NCI-H1436 (cell line): ENCODE measurements at places on chromosomes 7 and 10.
A peak's percentile ranks its signal among the peaks of the same experiment; 100 is the strongest.

DNA sequence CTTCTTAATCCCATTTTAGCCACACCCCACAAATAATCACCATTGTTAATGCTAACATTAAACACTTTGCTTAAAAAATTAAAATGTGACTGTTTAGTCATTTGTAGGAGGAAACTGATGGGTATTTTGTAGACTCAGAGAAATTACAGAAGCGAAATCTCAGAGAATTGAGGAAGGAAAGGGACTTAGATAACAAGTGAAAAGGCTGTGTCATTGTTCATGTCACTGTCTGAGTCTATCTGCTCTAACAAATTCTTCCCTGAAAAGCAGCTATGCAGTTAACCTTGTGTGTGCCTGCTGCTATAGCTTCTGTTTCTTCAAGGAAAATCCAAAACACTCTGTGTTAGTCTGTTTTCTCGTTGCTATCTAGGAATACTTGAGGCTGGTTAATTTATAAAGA lies 40.9 kb upstream of the PLXDC2 start:
- DNase-seq = no peak

- no peak for DNase-seq
Observed at GRCh38 chr7:92095380-92095779, 38.9 kb downstream of the CYP51A1 start.

- no peak for DNase-seq
Observed at GRCh38 chr7:745431-746154, 18.5 kb upstream of the PRKAR1B start.

DNA sequence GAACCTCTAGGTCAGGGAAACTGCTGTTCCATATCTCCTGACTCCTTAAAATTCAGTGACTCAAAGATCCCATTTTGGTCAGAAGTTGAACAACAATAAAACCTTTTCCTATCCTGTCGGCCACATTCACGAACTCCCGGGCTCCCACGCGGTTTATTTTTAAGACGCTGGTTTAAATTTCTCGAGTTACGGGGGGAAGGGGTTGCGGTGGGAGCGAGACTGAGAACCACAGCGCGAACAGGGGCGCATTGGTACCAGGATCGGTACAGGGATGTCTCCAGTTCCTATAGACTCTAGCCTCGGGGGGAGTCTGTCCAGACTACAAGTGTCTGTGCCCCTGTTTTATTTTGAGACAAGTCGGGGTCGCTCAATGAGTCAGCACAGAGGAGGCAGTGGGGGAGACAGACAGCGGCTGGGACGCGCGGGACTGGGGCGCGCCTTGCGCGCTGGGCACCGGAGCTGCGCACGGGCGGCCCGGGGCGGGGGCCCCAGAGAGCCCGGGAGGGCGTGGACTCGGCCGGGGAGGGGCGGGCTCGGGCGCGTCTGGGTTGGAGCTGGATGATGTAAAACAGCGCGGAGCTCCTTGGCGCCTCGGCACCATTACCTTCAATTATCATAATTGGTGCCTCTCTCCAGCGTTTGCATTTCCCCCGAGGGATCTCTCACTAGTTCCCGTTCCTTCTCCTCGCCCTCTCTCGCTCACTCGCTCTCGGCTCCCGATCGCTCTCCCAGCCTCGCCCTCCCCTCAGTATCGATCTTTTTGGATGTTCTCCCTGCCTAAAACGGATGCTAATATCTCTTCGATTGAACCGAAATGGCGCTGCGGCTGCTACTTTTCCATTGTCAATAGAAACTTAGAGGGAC lies 8.7 kb upstream of the BAMBI start:
- DNase-seq = peak; percentile 92

DNA sequence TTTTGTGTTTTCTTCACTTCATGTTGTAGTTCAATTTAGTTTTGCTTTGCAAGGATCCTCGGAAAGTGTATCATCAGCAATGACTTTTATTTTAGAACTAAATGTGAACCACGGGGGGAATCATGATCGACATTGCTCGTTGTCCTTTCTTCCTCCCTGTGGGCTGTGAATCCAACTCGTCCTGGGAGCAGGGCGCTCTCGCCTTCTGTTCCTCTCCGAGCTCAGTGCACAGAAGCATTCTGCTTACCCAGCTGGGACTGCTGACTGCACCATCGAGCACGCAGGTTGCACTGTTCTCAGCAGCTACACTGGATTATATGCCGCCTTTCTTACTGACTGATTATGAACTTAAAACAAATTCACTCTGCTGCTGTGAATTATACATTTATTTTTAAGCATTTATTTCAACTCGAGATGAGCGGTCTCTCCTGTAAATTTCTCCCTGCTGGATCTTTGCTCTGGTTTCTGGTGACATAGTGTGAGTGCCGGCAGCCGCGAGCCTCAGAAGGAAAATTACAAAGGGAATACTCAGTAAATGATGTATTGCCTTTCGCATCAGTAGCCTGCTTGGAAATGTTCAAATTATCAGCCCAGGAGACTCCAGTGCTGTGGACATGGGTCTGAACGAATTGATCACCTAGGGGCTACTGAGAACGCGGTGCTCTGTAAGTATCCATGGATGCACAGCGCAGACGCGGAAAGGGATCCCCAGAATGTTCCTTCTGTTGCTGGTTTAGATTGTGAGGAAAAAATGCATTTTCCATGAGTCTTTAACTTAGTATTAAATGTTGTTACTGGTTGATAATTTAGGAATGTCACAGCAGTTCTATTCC lies 92.6 kb downstream of the PTPRE start:
- no peak for DNase-seq

- no peak for DNase-seq
Observed at GRCh38 chr10:6247041-6247712, 44.4 kb downstream of the PFKFB3 start.

DNA sequence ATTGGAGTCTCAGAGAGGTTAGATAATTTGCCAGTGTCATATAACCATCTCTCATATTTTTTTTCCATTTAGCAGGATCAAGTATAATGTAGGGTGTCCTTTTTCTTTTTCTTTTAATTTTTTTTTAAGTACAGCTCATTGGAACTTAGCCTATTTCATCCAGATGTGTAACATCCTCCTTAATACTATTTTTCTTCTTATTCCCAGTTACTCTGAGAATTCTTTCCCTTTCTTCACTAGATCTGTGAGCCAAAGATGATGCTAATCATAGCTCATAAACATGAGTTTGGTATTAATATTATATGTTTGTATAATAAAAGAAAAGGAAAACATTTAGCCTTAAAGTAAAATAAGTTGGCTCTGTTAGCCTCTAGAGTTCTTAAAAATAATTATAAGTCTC lies 32.8 kb downstream of the PPP1R9A start:
- DNase-seq = no peak

GRCh38 chr10:68861253-68861652 lies 33.9 kb downstream of the STOX1 start:
- no peak for DNase-seq

DNA sequence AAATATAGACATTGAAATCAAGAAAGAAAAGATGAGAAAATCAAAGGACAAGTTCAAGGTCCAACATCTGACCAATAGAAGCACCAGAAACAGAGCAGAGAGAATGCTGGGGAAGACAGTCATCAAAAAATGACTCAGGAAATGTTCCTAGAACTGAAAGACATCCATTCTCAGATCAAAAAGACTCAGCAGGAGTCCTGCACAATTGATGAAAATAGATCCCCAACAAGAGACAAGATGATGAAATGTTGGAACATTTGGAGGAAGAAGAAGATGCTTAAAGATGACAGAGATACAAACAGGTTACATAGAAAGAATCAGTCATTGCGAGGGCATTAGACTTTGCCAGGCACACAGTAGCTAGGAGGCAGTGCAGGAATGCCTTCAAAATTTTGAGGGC lies 30.0 kb upstream of the EIF5AL1 start:
- no peak for DNase-seq

- no peak for DNase-seq
Observed at GRCh38 chr7:138226001-138226476, 149.8 kb downstream of the AKR1D1 start.

DNA sequence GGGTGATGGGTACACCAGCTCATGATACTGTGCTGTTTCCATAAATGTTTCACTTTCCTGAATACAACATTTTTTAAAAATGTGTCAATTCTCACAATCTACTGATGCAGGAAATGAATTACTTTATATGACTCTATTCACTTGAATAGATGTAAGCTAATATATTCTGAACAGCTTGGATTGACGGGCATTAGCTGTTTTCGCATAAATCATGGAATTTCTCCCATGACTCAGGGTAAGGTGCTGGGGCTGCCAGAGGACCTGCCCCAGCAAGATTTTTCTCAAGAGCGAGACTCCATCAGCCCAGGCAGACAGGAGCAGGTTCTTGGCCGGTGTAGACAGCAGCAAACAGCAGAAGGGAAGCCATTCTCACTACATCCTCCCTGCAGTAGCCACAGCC lies 107.1 kb downstream of the PFKFB3 start:
- no peak for DNase-seq

- no peak for DNase-seq
Observed at GRCh38 chr10:21885940-21886339, 117.6 kb downstream of the DNAJC1 start.

- DNase-seq = no peak
Observed at GRCh38 chr7:23246555-23246954, at the start of gene GPNMB. Gene GPNMB, plus strand, starts transcription at chr7:23246775. Its CDS starts 83 bp downstream, at chr7:23246858.

- no peak for DNase-seq
Observed at GRCh38 chr10:89295597-89295996, 6.2 kb upstream of the IFIT2 start.

DNA sequence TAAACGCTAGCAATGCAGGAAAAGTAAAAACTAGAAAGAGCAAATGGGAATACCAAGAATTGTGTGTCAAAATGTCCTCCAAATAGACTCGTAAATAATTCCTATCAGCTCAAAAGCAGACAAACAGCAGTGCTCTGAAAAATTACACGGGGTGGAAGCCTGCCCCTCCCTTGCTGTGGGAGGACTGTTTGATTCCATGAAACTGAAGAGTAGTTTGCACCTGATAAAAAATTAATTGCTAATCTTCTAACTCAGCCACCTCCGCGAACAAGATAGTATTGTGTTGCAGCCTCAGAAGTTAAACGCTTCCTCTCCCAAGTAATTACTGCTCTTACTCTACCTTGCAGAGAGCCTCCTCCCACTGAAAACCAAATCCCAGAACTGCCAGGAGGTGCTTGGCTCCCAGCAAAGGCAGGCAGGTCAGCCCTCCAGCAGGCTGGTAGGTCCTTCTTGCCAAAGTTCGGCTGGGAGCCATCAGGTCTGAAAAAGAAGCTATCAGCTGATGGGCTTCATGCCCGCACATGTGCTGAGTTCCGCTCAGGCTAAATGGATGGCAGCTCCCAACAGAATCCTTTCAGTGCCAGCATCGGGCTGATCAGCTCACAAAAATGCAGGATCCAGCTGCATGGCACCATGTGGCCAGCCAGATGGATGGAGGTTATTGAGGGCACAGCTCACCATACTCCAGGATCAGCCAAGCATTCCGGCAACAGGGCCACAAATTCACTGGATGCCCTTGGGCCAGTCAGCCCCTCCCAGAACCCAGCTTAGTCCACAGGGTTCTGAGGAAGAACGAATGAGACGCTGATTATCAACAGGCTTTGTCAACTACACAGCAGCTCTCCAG lies 37.1 kb downstream of the MAD1L1 start:
- no peak for DNase-seq

GRCh38 chr7:10973061-10973941 lies at the start of gene PHF14:
Gene PHF14, plus strand, starts transcription at chr7:10973872. Its CDS starts 452 bp downstream, at chr7:10974324.
- peak; percentile 97 for DNase-seq

DNA sequence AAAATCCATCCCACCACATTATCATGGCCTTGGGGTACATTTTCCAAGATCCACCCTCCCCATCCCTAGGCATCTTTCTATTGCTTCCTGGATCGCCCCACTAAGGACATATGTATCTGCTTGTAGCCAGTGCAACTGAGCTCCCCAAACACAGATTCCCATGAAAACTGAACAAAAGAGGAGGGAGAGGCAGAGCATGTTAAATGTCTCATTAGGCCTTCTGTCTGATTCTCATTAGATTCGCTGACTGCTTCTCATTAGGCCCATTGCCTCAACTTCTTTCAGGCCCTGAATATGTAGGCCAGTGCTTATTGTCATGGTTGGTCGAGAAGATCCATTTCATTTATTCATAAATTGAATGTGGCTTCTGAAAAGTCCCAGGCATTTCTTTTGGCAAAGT lies 698.9 kb downstream of the INHBA start:
- DNase-seq = no peak

- no peak for DNase-seq
Observed at GRCh38 chr7:85230623-85231022, 43.8 kb upstream of the SEMA3D start.

- no peak for DNase-seq
Observed at GRCh38 chr10:42609872-42610271, 28.5 kb downstream of the ZNF33B start.

- no peak for DNase-seq
Observed at GRCh38 chr7:90239625-90240228, 5.2 kb upstream of the CFAP69 start.

DNA sequence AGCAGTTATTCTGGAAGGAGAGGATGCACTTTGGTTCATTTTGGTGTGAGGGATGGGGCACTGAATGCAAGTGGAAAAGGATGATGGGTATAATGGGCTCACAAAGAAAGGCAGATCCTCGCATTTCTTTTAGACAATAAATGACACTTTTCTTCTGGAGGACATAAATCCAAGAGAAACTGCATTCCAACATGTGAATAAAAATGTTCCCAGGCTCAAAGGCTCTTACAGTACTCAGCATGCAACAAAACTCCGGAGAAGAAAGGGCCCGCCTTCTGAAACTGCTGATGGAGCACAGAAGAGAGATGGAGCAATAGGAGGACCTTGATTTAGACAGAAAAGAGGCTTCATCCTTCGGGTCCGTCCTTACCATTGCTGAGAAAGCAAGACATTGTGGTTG lies 538.2 kb upstream of the DPP6 start:
- DNase-seq = no peak

DNA sequence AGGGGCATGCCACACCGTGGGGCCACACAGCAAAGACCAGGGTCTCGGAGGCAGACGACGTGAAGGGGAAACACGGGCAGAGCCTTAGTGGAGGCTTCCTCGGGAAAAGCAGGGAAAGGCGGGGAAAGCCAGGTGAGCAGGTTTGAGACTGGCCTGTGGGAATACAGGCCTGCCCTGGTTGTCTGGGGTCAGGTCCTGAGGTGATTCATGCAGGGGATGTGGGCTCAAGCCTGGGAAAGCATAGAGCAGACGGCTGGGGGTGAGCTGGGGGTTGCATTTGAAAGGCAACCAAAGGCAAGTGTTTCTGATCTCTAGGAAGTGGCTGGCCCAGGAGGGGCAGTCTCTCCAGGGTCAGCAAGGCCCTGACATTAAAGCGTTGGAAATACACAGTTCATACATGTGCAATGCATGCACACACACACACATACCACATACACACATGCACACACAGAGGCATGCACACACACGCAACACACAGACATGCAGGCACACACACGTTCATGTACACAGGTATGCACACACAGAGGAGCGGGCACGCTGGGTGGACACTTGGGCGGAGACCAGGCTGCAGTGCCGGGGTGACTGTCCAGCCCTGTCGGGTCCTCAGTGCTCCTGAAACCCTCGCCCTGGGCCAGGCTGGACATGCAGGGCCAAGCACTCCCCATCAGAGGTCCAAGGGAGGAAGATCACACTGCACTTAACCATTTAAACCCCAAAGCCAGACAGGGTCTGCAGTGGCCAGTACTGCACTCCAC lies 51.8 kb downstream of the DPYSL4 start:
- DNase-seq = no peak

DNA sequence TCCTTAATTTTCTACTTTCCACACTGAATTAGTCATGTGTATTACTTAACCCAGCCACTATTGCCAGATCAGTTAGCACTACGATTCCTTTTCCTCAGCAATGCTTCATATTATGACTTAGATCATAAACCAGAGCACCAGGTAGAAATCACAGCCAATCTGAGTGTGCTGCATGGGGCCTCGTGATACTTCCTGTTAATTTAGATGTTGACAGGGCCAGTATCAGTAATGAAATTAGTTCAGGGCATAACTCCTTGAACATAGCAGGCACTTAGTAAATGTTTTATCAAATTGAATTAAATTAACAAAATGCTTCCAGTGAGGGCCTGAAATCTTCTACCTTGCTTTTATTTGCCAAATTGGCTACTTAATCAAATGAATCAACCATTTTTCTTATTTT lies 169.3 kb upstream of the LRGUK start:
- no peak for DNase-seq
